ENCODE measurements at places on chromosomes 12 and 14.
A peak's percentile ranks its signal among the peaks of the same experiment; 100 is the strongest.

DNA sequence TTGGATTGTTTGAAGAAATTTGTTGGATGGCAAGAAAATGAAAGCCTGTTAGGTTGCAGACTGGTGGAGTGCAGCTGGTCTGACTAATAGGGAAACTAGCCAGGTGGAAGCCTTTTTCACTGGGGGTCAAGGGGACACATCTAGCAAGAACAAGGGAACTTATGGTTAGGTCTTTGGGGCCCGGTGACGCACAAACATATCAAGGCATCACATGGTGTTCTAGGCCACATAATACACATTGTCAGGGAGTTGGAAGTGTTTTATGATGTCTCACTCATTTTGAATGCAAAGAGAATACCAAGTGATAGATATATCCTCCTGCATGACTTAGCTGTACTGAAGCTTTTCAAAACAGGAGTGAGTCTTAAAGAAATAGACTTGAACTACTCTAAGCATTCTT lies 351.2 kb downstream of the KCNH5 start:
- DNase-seq, result no peak

GRCh38 chr12:75945581-75945980 lies 86.0 kb downstream of the PHLDA1 start:
- no peak for DNase-seq

- DNase-seq, result no peak
Observed at GRCh38 chr14:69741055-69741454, 25.9 kb upstream of the SRSF5 start.

- DNase-seq, result no peak
Observed at GRCh38 chr12:45125997-45126396, 75.1 kb upstream of the DBX2 start.

- DNase-seq, result peak; percentile 52
Observed at GRCh38 chr12:96034621-96035282, 635 bp downstream of the LTA4H start.

- DNase-seq, result peak; percentile 35
Observed at GRCh38 chr14:100540141-100540925, 46.9 kb downstream of the BEGAIN start.

DNA sequence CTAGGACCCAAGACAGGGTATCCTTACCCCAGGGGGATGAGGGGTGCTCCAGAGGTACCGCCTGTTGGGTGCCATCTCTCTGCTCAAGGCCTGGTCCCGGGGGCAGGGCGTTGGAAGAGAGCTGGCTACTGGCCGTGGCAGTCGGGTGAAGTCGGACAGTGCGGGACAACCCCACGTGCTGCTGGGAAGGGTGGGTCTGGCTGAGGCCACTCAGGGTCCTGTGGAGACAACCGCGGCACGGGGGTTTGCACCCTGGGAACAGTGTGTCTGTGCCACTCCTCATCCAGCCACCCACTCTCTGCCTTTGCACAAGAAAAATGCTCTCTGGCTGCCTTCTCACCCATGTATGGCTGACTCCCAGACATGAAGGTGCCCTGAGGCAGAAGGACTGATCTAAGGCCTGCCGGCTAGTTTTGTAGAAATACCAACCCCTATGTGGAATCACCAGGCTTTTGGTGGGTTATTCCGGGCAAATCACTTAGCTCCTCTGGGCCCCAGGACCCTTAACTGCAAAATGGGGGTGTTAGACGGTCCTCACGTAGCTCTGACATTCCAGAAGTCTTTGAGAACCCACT lies 56.5 kb downstream of the LTBP2 start:
- DNase-seq, result no peak

GRCh38 chr14:99579903-99580571 lies 24.0 kb downstream of the CCDC85C start:
- no peak for DNase-seq

DNA sequence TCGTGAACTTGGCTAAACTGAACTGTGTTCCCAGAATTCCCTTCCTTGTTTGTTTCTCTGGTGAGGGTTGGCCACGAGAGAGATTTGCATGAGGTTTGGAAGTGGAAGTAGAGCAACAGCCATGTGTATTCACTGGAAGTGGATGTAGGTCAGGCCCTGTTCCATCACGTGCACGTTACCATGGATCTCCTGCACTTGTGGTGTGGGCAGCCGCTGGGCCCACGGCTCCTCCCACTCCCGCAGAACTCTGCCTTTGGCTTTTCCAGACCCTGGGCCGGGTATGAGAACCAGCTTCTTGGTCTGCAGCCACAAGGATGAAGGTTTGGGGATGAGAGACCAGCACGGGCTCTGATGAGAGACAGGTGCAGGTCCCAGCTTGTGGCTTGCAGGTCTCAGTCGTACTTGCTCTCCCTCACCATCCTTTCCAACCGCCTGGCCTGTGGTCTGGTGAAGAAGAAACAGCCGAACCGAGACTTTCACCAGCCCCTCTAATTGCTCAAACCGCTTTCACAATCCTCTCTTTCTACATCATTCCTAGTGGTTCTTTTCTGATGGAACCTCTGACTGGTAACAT lies 94.9 kb downstream of the DUSP16 start:
- no peak for DNase-seq

GRCh38 chr14:91906374-91906773 lies 39.0 kb upstream of the TC2N start:
- DNase-seq, result no peak

All from HEK293T (cell line).